ENCODE measurements at places on chromosomes 2 and 18.

DNA sequence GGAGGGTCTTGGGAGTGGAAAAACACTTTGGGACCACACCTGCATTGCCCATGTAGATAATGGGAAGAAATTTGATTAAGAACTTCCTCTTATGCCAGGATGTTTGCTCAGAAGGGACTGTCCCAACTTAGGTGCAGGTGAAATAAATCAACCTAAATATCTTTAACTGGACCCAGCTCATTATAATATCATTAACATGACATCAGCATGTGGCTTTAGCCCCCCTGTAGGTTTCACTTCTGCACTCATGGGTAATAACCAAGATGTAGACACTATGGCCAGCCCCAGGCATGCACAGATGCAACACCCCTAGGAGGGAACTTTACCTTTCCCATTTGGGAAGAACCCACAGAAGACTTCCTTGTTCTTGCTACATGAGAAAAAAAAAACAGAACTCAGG lies 227.4 kb upstream of the ZNF804A start:
- no peak for DNase-seq

DNA sequence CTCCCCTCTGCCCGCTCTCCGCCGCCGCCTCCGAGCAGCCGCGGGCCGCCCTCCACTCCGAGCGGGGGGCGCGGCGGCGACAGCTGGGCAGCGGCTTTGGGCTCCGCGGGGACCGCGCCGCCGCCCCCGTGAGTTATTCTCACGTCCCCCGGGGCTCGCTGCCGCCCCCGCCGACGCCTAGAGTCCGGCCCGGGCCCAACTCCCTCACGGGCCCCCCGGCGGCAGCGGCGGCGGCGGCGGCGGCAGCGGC lies 645 bp downstream of the MIB1 start:
- peak; percentile 53 for DNase-seq

DNA sequence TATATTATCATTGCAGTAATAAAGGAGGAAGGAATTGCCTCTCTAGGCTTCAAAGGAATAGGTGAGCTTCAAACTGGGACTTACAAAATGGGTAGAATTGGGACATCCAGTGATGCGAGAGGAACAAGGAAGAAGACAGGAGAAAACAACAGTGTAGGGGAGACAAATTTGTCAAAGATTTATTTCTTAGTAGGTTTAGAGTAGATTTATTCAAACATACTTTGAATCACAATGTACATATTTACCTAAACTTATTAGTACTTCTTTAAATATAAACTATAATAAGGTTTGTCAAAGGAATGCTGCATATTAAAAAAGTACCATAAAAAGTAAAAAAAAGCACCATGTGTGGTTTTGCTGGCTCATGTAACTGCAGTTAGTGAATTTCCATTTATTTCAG lies 161.4 kb upstream of the CDH2 start:
- DNase-seq = no peak

DNA sequence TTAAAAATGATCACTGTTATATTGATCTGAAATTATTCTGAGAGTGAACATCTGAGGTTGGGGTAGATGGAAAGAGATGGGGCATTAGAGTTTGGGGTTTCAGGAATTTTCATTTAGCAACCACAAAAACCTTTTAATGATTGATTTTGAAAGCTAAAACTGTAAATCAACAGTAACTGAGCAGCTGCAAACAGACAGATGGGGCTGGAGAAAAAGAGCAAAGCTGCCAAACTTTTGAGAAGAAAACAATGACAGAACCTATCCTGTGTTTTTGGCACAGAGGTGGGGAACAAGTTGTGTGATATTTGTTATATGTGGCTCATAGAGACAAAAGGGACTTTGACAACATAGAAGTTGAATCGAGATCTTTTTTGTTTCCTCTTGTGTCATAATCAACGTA lies 415.8 kb upstream of the DSEL start:
- no peak for DNase-seq

- no peak for DNase-seq
These were observed 49.3 kb downstream of the GLS start for GRCh38 chr2:190929919-190930318.

DNA sequence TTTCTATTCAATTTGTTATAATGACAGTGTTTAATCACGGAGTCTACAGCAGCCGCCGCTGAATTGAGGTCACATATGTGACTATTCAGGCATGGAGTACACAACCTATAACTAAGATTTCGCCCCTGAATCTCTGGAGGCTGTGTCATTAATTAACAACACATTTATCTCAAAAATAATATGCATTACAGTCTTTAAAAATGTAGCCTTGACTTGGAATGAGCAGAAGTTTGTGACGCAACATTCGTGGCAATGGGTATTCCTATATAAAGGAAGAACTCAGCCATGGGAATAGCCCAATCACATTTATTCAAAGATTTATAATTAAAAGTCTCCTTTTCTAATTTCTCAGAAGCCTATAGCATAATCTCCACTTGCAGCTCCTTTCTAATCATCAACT lies 60.6 kb upstream of the LYPD1 start:
- DNase-seq = no peak

Measured in activated T-cell treated with anti-CD3 and anti-CD28 coated beads, Interleukin-2, amount 50 U/mL, for 1 hour (primary cell).